ELR (cell line): ENCODE measurements at places on chromosomes 7 and 10.
A peak's percentile ranks its signal among the peaks of the same experiment; 100 is the strongest.

- DNase-seq = no peak
Measured at GRCh38 chr10:105269689-105270088, 628.6 kb downstream of the SORCS3 start.

DNA sequence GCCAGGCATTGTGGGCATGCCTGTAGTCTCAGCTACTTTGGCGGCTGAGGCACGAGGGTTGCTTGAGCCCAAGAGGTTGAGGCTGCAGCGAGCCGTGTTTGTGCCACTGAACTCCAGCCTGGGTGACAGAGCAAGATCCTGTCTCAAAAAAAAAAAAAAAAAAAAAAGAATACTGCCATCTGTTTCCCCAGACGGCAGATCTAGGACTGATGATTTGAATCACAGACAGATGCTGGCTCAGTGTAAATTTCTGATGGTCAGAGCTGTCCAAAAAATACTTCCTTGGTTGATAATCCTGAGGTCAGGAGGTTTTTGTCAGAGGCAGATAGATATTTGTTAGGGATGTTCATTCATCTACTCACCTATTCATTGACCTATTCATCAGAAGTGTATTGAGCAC lies 130.7 kb downstream of the REEP3 start:
- no peak for DNase-seq

GRCh38 chr10:80530816-80531215 lies 6.9 kb upstream of the SH2D4B start:
- no peak for DNase-seq

DNA sequence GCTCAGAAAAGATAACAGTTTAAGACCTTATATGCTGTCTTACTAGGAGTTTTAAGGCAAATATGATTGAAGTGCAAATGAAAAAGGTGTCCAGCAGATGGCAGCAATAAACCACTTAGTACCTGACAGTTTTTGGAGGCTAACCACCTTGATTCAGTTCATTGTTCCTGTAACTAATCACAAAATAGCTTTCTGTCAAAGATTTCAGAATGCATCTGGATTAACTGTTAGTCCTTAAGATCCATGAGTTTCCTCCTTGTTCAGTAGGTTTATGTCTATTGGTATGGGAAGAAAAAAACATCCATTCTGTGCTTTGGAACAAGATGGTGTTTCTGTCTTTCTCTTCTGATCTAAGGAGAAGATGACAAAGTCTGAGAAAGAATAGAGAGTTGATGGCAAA lies 46.6 kb downstream of the CCSER2 start:
- DNase-seq = peak; percentile 65

GRCh38 chr7:140738280-140738679 lies 41.8 kb downstream of the NDUFB2 start:
- DNase-seq = no peak

DNA sequence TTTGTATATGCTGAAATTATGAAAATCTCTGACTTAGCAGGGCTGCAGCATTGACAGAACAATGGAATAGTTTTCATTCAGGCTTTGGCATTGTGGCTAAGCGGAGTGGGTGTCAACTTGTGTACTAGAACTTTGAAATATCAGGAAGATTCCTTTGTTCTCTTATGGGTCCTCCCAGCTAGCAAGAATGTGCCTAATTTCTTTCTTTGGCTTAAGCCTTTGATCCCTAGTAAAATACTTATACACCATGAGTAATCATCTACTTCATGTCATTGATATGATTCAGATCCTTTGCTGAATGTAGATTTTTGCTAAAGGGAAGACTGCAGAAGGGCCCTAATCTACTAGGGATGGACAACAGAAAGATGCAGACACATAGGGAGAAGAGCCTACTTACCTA lies 6.2 kb downstream of the AVL9 start:
- peak; percentile 89 for DNase-seq

- DNase-seq = no peak
Measured at GRCh38 chr10:118203461-118203860, 138.7 kb downstream of the FAM204A start.

- DNase-seq = no peak
Measured at GRCh38 chr7:67918158-67918557, 921.5 kb downstream of the TYW1 start.
